Mucosa of descending colon (tissue), 3 donors: ENCODE measurements at places on chromosomes 7 and 10.

DNA sequence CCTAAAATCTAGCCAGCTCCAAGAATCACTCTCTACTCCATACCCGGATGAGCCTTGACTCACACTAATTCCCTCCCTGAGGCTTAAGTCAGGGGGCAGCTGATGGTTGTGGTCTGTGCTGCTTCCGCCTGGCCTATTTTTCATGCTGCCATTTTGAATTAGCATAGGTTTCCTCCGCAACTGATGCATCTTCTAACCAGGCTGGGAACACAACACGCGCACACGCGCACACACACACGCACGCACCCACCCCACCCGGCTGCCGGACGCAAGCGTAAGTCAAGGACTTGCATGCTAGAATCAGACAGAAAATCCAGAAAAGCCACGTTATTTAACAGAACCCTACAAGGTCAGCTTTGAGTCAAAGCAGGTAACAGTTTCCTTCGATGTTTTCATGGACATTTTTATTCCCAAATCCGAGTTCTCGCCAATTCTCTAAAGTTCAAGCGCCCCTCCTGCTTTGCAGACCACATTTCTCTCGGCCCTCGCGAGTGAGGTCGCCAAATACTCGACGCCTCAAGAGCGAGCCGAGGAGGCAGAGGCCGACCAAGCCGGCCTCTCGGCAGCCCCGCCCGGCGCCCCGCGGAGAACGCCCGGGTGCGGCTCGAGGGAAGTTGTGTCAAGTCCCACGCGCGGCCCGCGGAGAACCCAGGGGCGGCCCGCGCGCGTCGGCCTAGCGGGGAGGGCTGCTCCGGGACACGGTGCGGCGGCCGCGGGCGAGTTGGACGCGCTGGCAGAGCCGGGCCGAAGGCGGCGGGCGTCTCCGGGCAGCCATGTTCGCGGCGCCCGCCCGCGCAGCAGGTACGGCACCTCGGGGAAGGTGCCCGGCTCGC lies 961 bp downstream of the SCRN1 start:
- DNase-seq = peak; percentile 62

DNA sequence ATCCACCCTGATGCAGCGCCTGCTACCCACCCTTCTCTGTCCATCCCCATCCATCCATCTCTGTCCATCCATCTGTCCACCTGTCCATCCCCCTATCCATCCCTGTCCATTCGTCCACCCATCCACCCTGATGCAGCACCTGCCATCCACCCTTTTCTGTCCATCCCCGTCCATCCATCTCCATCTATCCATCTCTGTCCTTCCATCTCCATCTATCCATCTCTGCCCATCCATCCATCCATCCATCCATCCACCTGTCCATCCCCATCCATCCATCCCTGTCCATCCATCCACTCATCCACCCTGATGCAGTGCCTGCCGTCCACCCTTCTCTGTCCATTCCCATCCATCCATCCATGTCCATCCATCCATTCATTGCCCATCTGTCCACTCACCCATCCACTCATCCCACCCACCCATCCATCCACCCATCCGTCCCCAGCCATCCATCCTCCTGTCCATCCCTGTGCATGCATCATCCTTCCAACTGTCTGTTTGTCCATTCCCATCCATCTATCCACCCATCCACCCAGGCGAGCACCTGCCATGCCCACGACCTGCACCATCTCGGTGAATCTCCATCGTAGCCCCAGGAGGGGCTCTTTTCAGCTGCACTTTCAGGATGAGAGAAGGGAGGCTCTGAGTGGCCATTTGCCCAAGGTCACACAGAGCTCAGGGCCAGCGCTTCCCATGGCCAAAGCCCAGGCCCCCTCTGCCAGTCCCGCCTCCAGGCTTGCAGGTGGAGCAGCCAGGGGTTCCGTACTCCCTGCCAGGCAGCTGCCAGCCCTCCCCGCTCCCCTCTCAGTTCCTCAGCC lies 137.4 kb downstream of the LHPP start:
- DNase-seq = peak; percentile 11

DNA sequence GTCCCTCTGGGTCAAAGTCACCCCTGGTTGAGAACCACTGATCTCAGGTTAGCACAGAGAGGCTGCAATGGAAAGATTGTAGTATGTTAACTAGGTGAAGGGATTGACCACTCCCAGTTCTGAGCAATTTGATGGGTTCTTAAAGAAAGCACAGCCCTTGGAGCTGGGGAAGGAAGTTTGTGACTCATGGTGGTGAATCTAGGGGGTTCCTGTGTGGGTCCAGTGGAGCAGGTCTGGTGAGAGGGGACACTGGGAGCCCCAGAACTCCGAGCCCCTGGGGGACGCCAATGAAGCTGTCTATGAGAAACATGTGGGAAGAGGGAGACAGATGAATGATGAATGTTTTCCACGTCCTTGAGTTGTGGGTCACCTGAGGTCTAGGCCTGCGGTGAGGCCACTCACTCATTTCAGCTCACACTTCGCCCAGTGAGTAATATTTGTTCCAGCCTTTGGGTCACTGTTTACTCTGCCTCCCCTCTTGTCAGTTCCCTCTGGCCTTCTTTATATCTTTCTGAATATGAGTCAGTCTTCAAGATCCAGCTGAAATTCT lies 341.9 kb downstream of the LRMDA start:
- no peak for DNase-seq

- no peak for DNase-seq
Observed at GRCh38 chr7:83476511-83477050, 172.4 kb downstream of the SEMA3E start.

- no peak for DNase-seq
Observed at GRCh38 chr7:137142376-137142775, 201.2 kb downstream of the PTN start.

DNA sequence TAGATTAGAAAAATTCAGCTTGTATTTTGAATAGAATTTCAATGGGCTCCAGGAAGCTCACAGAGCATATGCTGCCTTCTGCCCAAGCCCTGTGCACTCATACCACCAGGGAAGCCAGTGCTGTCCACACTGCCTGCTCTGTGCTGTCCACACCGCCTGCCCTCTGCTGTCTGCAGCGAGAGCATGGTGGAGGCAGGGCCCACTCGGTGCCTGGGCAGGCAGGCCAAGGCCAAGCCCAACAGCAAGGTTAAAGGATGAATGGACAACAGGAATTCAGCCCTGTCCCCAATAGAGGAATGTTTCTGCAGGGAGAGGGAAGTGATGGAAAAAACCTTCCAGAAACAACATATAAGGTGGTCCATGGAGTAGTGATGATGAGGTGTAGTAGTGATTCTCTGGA lies 146.8 kb downstream of the GFRA1 start:
- no peak for DNase-seq
